NCI-H226 (cell line): ENCODE measurements at places on chromosomes 12 and 14.

- DNase-seq = no peak
Observed at GRCh38 chr14:83780321-83780720, 1749.6 kb upstream of the FLRT2 start.

DNA sequence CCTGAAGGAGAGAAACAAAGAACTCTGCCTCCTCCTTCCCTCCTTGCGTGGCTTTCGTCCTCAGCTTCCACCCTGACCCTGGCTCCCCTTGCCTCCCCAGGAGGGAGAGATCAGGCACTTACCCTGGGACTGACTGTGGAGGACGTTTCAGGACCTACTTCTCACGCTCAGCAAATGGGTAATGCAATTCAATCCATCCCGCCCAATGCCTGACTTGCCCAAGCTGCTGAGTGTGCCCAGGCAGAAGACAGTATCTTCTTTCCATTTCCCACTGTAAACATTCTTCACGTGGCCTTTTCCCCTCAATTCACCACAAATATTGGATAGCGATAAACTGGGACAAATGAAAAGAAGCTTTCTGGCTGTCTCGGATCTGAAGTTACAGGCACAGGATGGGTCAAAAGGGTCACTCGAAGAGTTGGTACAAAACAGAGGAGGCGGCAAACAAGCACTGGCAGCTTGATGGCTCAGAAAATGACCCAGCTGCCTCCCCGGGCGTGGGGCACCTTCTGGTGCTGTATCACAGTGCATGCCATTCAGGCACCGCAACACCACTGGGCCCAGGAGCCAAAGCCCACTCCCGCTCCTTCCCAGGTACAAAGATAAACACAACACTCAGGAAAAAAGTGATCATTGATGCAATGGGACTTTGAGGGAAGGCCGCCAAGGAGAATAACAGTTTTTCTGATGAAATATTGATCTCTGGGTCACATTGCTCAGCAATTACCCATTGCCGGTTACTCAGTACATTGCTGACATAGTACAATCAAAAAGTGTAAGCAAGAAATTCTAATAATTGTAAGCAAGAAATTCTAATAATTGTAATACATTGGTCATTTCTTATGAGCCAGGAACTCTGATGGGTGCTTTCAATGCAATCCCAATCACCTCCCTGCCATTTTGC lies 65.8 kb downstream of the TRIM9 start:
- DNase-seq = no peak

DNA sequence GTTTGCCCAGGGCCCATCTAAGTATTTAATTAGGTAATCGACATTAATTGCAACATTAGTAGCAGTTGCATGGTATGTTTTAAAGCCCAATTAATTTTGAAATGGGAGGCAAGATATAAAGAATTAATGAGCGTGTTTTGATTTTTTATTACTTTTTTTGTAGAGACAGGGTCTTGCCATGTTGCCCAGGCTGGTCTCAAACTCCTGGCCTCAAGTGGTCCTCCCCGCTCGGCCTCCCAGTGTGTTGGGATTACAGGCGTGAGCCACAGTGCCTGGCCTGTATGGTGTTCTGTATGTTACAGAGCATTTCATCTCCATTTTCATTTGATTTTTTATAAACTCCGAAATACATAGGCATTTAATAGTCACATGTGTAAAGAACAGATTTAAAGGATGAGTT lies 856 bp downstream of the GOLGA5 start:
- DNase-seq = no peak

- no peak for DNase-seq
Observed at GRCh38 chr12:508795-509194, 49.1 kb downstream of the B4GALNT3 start.

GRCh38 chr14:50521912-50522341 lies 10.4 kb downstream of the MAP4K5 start:
- no peak for DNase-seq

GRCh38 chr14:105091054-105091516 lies 25.9 kb upstream of the GPR132 start:
- no peak for DNase-seq

DNA sequence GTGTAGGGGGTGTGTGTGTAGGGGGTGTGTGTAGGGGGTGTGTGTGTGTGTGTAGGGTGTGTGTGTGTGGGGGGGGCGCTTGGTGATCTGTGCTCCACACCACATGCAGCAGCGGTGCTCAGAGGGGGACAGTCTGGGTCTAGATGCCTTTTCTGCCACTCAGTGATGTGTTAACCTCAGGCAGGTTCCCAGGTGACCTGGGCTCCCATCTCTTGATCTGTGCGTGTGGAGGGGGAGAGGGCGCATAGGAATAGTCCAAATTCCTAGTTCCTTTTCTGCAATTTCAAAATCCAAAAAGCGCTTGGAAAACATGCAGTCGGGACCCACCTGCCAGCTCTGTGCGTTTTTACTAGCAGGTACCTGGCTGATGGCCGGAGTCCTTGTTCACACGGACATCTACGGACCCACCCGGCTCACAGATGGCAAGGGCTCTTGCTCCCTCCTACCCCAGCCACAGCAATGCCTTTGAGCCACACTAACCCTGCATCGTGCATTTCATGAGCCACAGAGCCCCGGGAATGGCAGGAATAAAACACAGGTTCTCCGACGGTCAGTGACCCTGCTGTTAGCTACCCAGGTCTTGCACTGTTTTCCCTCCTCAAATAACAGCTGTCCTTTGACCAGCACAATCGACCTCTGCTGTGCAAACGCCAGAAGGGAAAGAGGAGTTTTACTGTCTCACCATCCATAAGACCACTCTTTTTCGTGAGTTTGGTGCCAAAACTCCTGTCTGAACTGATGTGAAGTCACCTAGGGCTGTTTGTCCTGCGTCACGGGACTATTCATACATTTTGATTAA lies 120.8 kb downstream of the GLT1D1 start:
- no peak for DNase-seq

GRCh38 chr12:125566-125965 lies 59.0 kb downstream of the IQSEC3 start:
- DNase-seq = no peak

GRCh38 chr14:74223016-74223415 lies 16.2 kb upstream of the VSX2 start:
- no peak for DNase-seq

DNA sequence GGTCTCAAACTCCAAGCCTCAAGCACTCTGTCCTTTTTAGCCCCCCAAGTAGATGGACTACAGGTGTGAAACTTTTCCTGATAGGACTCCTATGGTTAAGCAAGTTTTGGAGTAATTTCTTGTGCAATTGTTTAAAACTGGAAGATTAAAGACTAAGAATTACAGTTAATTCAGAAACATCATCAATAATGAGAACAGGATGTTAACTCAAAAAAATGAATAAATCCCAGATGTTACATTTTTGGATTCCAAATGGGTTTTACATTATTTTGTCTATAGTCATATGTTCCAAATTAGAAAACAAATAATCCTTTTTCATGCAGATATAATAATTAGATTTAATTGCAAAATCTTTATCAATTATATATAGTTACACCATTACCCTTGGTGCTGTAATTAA lies 24.4 kb upstream of the KITLG start:
- DNase-seq = no peak

DNA sequence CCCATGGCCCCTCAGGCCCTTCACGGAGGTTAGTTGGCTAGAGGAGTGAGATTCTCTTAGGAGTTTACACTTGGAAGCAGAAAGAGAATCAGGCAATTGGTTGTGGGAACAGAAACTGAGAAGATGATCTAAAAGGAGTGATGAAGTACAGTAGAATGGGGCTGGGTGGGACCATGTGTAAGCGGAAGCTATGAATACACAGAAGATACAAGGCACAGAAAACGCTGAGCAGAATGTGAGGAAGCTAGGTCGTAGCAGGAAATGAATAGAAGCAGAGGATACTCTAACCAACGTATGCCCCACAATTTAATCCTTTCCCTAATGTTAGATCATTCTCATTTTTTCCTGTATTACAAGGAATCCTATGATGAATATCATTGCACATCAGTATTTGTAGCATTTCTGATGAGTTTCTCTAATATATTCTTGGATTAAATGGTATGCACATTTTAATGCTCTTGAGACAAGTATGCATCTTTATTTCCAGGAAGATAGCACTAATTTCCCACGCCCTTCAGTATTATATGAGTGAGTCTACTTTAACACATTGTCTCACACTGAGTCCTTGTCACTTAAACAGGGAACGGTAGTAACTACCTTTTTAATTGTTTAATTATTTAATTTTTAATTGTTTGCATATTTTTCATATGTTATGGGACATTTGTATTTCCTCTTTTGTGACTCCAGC lies 273.2 kb downstream of the APAF1 start:
- DNase-seq = no peak

DNA sequence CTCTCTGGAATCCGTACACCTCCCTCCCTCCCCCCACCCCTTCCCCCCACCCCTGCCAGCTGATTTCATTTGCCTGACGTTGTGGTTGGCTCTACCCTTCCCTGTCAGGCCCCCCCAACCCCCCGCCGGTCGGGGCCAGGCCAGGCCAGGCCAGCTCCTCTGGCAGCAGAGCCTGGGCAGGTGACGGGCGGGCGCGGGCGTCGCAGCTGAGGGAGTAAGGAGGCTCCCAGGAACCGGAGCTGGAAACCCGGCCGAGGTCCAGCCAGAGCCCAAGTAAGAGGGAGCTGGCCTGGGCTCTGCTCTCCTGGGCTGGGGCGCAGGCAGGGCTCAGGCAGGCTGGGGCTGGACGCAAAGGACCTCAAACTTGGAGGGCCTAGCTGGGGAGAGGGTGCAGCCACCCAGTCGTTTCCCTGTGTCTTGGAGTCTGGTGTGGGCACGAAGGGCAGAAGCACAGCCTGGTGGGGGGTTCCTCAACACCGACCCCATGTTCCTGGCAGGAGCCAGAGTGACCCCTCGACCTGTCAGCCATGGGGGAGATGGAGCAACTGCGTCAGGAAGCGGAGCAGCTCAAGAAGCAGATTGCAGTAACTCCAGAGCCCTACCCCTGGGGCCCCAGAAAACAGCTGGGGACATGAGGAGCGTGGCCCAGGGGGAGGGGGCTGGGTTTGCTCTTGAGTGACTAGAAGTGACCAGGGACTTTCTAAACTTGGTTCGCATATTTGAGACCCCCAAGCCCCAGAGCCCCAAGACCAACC lies at the start of gene GNB3:
GNB3 (plus strand) TSS at position 165 of the 755 bp plus-strand sequence; CDS start at position 528, 363 bp downstream.
- DNase-seq = no peak

DNA sequence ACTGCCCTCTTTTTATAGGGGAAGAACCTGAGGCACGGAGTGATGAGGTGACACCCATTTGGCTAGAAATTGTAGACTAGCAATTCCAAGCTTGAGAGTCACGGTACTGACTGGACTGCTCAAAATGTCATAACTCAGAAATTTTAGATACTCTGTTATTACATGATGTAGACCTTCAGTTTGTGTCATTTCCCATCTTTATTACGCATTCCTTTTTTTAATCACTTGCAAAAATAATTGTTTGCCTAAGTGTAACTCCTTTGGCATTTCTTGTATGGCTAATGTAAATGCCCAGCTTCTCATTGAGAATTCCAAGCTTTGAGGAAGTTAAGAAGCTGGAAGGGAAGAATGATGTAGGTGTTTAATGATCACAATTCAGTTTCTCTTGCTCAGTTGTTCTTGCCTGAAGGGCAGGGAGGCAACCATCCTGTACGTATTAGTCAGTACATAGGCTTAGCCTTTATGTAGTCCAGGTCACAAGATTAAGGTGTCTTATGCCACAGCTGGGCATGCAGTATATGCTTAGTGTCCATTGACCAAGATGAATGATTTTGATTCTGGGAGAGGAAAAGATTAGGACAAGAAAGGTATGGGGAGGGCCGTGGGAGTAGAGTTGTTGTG lies 68.2 kb upstream of the EVL start:
- DNase-seq = peak; percentile 55

DNA sequence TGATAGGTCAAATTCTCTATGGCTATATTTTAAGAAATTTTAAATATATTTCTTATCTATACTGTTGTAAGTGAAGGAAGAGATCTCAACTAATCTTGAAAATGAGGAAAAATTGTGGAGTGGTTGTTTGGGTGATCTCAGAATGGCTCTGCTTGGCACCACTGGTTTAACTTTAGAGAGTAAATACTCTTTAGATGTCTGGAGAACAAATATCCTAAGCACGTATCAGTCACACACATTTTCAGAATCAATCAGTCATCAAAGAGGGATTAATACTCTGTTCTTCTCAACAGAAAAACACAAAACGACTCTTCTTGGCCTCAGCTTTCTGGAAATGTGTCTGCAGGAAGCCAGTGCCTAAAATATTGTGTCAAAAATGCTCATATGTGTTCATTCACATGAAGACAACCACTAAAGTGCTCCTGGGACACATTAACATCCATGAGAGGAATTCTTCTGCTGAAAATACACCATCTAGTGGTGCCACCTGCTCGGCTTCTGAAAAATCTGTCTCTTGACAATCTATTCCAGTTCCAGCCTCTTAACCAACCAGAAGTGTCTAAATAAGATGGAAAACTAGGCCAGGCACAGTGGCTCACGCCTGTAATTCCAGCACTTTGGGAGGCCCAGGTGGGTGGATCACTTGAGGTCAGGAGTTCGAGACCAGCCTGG lies 81.1 kb upstream of the CCDC198 start:
- DNase-seq = no peak

DNA sequence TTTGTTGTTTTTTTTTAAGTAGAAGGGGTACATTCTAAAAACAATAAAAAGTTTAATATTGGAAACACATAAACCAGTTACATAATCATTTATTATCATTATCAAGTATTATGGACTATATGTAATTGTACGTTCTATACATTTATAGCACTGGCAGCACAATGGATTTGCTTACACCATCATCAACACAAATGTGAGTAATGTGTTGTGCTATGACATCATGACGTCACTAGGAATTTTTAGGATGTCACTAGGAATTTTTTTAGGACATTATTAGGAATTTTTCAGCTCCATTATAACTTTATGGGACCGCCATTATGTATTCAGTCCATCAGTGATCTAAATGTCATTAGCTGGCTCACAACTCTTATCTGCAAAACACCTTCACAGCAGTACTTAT lies 126.8 kb upstream of the SYT10 start:
- no peak for DNase-seq

DNA sequence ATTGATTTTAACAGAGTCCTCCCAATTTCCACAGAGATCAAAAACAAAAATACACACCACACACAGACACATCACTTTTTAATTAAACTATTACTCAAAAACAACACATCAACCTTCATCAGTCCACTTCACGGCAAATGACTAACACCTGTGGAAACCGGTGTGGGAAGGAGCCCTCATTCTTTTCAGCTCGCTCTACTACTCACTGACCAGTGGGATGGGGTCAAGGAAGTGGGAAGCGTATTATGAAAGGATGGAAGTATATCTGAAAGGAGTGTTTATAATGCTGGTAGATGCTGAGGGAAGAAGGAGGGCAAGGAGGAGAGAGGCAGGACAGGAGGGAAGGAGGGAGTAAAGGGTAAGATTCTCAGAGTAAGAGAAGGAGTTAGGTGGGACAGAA lies 156.5 kb downstream of the EPS8 start:
- DNase-seq = no peak

- DNase-seq = no peak
Observed at GRCh38 chr14:26204366-26204727, 393.5 kb downstream of the NOVA1 start.
